ENCODE measurements at places on chromosomes 6 and 20.

- peak; percentile 51 for DNase-seq
Observed at GRCh38 chr6:112180095-112180820, 74.1 kb downstream of the LAMA4 start.

GRCh38 chr6:97240222-97240621 is 42.8 kb downstream of the MMS22L start:
- DNase-seq, result no peak

GRCh38 chr6:23655525-23655924 is 470.5 kb upstream of the NRSN1 start:
- DNase-seq, result no peak

DNA sequence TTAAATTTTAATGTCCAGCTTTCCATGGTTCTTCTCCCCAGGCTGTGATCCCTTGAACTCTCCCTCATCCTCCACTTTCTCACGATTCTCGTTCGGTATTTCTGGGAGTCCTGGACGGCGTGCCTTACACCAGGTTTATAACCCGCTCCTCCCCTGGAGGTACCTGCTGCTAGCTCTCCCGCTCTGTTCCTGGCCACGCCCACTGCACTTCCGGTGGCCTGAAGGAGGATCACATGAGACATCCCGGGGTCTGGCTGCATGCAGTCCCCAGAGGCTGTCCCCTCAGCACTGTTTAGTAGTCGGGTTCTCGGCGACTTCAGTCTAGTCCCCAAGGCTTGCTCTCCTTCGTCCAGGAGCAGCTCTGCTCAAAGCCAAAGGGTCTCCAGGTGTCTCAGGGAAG is 28.4 kb upstream of the GCLC start:
- DNase-seq, result no peak

DNA sequence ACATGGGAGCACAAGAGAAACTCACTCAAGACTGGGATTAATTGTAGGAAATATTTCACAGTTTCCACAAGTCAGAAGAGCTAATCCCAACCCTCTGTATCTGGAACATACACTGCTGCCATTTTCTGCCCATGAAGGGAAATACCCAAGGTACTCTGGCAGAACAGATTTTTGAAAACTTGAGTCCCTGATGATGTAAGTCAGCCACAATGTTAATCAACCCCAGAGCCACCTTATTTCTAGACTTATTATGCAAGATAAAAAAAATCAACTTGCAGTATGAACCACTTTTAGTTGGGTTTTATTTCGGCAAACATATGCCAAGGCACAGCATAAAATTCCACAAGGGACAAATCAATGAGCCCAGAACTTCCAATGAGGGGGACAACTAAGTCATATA is 141.5 kb downstream of the LY86 start:
- DNase-seq, result no peak

DNA sequence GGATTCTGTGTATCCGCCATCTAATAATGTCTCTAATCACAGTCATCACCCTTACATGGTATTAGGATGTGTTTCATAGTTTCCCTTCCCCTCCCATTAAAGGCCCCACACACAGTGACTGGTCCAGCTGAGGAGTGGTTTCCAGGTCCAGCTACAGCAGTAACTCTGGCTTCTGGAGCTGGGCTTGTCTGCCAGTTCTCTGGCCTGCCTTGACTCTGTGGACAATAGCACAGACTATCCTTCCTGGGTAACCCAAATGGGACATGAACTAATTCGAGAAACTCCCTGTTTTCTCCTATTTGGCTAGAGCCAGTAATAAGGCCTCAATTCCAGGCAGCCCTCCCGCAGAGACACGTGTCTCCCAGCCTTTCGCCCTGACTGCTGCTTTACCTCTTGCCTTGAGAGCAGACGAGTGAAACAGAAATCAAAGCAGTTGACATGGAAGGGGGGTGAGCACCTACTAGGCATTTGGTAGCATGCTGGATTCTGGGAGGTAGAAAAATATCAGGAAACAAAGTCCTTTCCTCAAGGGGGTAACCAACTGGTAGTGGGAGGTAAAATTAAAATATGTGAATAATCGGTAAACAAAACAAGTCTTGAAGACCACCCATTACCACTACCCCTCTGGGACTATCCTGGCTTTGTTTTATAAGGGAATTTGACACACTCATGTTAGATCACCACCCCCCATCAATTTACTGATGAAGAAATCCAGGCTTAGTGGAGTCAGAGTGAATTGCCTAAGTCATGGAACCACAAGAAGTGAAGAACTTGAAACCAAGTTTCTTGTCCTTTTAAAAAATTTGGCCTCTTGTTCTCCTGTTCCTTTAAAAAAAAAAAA is 1.2 kb downstream of the TRAF3IP2 start:
- DNase-seq, result no peak

GRCh38 chr6:151392427-151392826 is 1.1 kb upstream of the ZBTB2 start:
- no peak for DNase-seq

- DNase-seq, result no peak
Observed at GRCh38 chr6:114998492-114998891, 655.7 kb upstream of the HS3ST5 start.

- DNase-seq, result no peak
Observed at GRCh38 chr6:163526346-163526745, 111.8 kb downstream of the QKI start.

GRCh38 chr6:635233-635632 is 21.7 kb downstream of the HUS1B start:
- no peak for DNase-seq

- DNase-seq, result no peak
Observed at GRCh38 chr6:55528624-55529023, 50.4 kb downstream of the HMGCLL1 start.

- DNase-seq, result no peak
Observed at GRCh38 chr6:12969966-12970365, 253.4 kb downstream of the PHACTR1 start.

DNA sequence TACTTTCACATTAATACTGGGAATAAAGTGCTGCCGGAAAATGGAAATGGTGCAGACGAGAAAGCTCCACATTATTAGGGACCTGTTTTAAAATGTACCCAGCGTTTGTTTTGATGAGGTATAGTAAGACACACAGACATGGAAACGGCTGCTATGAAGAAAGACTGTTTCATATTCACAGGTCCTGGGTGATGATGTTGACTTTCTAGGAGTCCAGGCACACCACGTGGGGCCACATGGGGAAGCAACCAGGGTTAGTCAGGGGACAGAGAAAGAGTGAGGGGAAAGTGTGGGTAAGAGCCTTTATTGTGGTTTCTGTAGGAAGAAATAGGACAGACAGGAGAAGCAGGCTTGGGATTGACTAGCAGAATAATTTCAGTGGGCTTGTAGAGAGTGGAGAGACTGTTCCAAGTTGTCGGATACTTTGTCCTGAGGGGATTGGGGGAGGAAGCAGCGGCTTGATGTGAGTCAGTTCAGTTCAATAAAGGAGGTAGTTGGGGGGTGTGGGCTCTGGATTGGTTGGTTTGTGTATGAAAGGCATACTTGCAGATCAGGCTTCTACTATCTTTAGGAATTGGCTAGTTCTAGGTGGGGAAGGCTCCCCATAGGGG is 112.0 kb upstream of the MCHR2 start:
- DNase-seq, result no peak

- DNase-seq, result no peak
Observed at GRCh38 chr6:43979525-43979924, 147.7 kb downstream of the MRPL14 start.

DNA sequence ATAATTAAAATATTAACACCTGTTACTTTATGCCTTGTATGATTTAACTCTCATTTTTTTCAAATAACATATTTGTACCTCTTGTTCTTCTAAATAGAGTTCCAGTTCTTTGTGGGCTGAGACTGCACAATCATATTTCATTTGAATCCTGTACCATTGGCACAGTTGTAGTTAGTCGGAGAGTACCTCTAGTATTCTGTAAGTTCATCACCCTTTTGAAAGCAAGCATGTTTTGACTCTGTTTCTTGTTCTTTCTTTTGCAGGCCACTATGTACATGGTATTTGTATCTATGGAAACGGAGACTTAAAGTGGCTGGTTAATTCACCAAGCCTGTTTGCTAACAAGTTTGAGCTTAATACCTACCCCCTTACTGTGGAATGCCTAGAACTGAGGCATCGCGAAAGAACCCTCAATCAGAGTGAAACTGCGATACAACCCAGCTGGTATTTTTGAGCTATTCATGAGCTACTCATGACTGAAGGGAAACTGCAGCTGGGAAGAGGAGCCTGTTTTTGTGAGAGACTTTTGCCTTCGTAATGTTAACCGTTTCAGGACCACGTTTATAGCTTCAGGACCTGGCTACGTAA is 68.2 kb downstream of the C6orf52 start:
- no peak for DNase-seq

GRCh38 chr20:44247131-44247571 is at the start of gene GDAP1L1:
Gene GDAP1L1 (plus strand): TSS chr20:44247308. CDS start chr20:44247335, 27 bp downstream.
- no peak for DNase-seq

DNA sequence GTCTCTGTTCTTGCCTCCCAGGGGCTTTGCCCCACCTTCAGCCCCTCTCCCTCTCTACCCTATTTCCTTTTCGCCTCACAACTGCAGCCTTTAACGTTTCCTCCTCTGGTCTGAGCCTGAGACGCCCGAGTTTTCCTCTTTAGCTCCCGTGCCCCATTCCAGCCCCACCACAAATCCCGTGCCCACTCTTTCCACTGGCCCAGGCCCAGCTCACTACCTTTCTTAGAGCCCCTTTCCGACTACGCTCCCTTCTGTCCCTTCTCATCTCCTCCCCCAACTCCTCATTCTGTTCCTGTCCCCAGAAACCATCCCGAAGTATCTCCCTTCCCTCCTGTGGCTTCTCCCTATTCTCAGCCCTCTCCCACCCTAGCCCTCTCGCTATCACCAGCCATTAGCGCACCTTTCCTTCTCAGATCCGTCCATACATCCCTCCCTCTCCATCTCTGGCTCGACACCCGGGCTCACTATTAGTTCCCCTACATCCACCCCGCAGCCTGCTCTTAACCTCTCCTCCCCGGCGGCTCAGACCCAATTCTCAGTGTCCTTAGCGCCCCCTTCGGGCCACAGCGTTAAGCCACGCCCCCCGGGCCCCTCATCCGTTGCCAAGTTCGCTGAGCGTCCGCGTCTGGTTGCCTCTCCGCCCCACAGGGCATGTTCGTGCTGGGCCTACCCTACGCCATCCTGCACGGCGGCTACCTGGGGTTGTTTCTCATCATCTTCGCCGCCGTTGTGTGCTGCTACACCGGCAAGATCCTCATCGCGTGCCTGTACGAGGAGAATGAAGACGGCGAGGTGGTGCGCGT is 2.7 kb downstream of the SLC32A1 start:
- peak; percentile 26 for DNase-seq

DNA sequence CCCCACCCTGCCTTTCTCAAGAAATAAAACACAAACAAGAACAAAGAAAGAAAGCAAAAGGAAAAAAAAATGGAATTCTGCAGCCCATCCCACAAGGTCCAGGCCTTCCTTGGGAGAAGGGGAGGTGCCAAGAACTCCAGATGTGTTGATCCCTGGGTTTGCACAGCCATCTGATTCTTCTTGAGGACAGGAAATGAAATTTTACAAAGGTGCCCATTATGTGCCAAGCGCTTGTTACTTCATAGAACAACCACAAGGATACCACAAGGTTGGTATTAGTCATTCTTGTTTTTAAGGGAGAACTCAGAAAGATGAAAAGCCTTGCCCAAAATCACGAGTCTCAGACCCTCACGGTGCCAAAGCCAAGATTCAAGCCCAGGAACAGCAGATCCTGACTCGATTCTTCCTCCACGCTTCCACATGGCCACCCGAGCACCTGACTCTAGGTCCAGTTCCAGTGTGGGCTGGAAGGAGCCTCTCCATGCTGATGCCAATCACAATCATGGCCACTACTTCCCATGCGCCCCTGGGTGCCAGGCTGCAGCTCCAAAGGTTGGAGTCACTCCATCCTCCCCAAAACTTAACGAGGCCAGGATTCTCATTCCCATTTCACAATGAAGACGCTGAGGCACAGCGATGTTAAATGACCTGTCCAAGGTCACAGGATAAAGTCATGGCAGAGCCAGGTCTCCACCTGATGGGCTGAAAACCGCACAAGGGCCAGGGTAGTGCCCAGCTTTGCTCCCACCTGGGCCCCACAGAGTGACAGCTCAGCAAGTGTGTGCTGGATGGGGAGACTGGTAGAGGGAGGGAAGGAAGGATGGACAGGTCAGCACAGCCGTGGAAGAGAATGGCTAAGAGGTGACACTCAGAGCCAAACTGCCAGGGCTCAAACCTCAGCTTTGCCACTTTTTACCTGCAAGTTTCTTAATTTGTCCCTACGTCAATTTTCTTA is 66.7 kb upstream of the TOP1 start:
- DNase-seq, result no peak

- no peak for DNase-seq
Observed at GRCh38 chr20:881783-882144, 34.4 kb downstream of the ANGPT4 start.

- no peak for DNase-seq
Observed at GRCh38 chr6:100473182-100473581, 8.5 kb upstream of the SIM1 start.

GRCh38 chr20:688809-689212 is 13.2 kb upstream of the SCRT2 start:
- no peak for DNase-seq

- DNase-seq, result no peak
Observed at GRCh38 chr6:157755746-157756411, 67.2 kb upstream of the SNX9 start.

DNA sequence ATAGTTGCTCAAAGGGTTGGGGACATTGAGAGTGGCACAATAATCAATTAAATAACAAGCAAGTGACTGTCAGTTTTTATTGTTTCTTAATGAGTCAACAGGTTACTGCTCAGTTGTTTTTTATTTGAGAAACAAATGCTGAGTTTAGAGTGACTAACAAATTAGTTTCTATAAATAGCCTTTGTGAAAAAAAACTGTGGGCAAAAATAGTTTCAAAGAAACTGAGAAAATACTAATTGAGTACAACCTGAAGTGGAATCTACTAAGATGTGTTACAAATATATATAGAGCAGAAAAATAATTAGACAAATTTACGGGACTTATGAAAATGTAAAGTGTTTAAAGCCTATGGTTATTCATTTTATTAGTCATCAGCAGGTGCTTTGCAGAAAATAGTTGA is 22.3 kb downstream of the BEND6 start:
- DNase-seq, result no peak

- DNase-seq, result no peak
Observed at GRCh38 chr6:53624502-53624901, 41.1 kb downstream of the KLHL31 start.

All from CD8-positive, alpha-beta memory T cell (primary cell).